Thoracic aorta (tissue), 2 donors: ENCODE measurements at places on chromosomes 3 and 15. TPM values are rescaled to one million over a fixed set of nuclear protein-coding genes. Genes with fewer than 3 reads are reported as not detected.
A peak's percentile ranks its signal among the peaks of the same experiment; 100 is the strongest.

The ACVR2B gene
- total RNA-seq: 4.0 TPM

The SLC12A8 gene
- 3.0 TPM for total RNA-seq

The MCTP2 gene
- total RNA-seq: 15.7 TPM

The OR5K2 gene
- not detected for total RNA-seq

The SLC6A11 gene
- not detected for total RNA-seq

The REC114 gene
- total RNA-seq: not detected

The PPP1R14D gene
- not detected for total RNA-seq

The SEC22A gene
- total RNA-seq: 24.7 TPM

The PRRT3 gene
- total RNA-seq: 5.8 TPM

- peak overlapping the region; percentile 82 for H3K27ac ChIP-seq
Observed at GRCh38 chr3:124260206-124260915, 268.4 kb upstream of the ROPN1 start.

DNA sequence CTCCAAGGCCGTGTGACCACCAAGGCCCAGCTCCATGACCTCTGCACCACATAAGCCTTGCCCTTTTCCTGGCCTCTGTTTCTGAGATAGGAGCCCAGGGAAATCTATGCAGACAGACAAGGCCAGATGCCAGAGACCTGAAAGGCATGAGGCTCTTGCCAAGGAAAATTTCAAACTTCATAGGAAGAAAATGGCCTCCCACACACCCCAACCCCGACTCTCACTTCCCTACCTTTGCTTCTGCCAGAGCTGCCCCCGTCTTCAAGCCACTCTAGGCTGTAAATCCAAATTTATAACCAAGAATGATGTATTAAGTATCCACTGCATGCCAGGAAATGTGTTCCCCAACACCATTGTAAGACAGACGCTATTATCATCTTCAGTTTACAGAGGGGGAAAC lies 65.5 kb upstream of the HRH1 start:
- H3K27me3 ChIP-seq: no peaks in the 10 kb centered on the region
- H3K27ac ChIP-seq: no peak overlapping the region
- H3K36me3 ChIP-seq: no peaks in the 10 kb centered on the region
- peaks cover 5% of the 10 kb centered on the region for H3K4me1 ChIP-seq
- no peak overlapping the region for H3K4me3 ChIP-seq
- DNase-seq: no peak

- no peaks in the 10 kb centered on the region for H3K36me3 ChIP-seq
- DNase-seq: no peak
- H3K4me3 ChIP-seq: peak overlapping the region; percentile 37
- H3K4me1 ChIP-seq: peaks cover 8% of the 10 kb centered on the region
- H3K27me3 ChIP-seq: no peaks in the 10 kb centered on the region
- no peak overlapping the region for H3K27ac ChIP-seq
Observed at GRCh38 chr15:56805466-56806147, 72.3 kb upstream of the ZNF280D start.

DNA sequence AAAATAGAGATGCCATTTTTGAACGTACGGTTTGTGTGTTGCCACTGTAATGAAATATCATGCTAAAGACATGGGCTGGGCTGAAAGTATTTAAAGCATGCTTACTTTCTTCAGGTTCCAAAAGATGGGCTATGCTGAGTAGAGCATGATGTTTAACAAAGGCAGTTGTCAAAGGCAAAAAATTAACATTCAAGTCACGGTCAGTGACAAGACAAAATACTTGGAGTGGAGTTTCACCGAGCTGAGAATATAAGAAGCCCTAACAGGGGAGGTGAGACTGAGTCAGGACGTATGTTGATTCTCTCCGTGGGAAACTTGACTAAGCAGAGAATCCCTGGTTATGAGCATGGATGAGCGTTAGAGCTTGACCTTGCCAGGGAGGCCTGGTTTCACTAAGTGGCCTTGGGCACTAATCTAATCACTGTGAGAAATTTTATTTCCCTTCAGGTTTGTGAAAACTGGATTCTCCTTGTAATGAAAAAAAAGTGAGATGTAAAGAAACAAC lies 218.2 kb upstream of the ADAMTS9 start:
- peaks cover 33% of the 10 kb centered on the region for H3K4me1 ChIP-seq
- no peak overlapping the region for H3K27ac ChIP-seq
- H3K27me3 ChIP-seq: no peaks in the 10 kb centered on the region
- DNase-seq: no peak
- H3K36me3 ChIP-seq: no peaks in the 10 kb centered on the region

GRCh38 chr3:16136055-16136454 lies 38.4 kb upstream of the GALNT15 start:
- peak overlapping the region; percentile 54 for H3K27ac ChIP-seq
- peaks cover 28% of the 10 kb centered on the region for H3K4me1 ChIP-seq
- H3K4me3 ChIP-seq: peak overlapping the region; percentile 26
- DNase-seq: no peak
- H3K36me3 ChIP-seq: no peaks in the 10 kb centered on the region
- H3K27me3 ChIP-seq: no peaks in the 10 kb centered on the region

DNA sequence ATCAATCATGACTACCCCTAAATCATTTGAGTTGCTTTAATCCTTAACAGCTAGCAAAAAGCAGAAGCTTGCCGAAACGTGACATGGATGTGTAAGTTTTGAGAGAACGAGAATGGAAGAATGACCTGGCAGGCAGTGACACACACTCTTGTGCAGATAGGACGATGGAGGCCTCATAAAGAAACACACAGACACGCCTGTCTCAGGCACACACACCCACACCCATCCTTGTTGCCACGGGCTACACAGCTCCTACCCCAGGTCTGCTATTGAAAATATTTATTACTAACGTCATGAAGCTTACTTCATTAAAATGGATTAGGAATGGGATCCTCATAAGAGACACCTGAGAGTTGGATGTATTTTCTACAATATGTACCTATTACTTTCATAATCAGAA lies 8.5 kb downstream of the MYO5C start:
- H3K4me1 ChIP-seq: no peaks in the 10 kb centered on the region
- H3K36me3 ChIP-seq: no peaks in the 10 kb centered on the region
- H3K4me3 ChIP-seq: no peak overlapping the region
- H3K27ac ChIP-seq: no peak overlapping the region
- DNase-seq: no peak

GRCh38 chr15:29078541-29078940 lies 191.1 kb downstream of the NSMCE3 start:
- H3K4me1 ChIP-seq: no peaks in the 10 kb centered on the region
- no peak overlapping the region for H3K27ac ChIP-seq
- H3K27me3 ChIP-seq: no peaks in the 10 kb centered on the region
- H3K4me3 ChIP-seq: no peak overlapping the region
- H3K36me3 ChIP-seq: no peaks in the 10 kb centered on the region

DNA sequence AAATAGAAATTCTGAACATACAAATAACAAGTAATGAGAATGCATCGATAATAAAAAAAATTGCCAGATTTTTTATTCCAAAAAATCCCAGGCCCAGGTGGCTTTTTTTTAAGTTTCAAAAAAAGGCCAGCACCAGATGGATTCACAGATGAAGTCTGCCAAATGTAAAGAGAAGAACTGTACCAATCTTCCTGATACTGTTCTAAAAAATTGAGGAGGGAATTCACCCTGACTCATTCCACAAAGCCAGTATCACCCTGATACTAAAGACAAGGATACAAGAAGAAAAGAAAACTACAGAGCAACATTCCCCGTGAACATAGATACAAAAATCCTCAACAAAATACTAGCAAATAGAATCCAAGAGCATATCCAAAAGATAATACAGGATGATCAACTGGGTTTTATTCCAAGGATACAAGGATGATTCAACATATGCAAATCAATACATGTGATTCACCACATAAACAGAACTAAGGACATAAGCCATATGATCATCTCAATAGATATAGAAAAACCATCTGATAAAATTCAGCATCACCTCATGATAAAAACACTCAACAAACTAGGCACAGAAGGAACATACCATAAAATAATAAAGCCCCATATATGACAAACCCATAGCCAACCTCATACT lies 44.1 kb upstream of the XCR1 start:
- H3K4me3 ChIP-seq: no peak overlapping the region
- no peaks in the 10 kb centered on the region for H3K27me3 ChIP-seq
- no peak overlapping the region for H3K27ac ChIP-seq
- no peaks in the 10 kb centered on the region for H3K4me1 ChIP-seq

DNA sequence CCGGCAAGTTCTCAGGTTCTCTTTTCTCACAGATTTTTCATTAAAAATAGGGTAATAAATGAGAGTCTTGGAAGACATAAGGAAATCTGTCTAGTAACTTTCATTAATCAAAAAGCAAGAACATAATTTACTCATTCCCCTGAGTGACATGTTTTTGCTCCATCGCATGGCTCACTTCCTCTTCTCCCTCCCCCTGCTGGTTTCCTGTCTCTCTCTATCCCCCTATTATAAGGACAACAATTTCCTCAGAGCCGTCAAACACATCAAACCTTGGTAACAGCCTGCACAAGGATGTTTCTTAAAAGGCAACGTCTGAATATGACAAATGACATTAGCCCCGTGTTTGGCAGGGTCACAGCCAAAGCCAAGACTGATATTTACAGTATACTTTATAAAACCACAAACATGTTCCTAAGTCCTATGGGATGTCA lies 1149.6 kb downstream of the IGSF11 start:
- no peak overlapping the region for H3K27ac ChIP-seq
- no peaks in the 10 kb centered on the region for H3K36me3 ChIP-seq
- DNase-seq: no peak

- H3K4me3 ChIP-seq: no peak overlapping the region
- DNase-seq: no peak
- H3K27ac ChIP-seq: no peak overlapping the region
- no peaks in the 10 kb centered on the region for H3K36me3 ChIP-seq
Observed at GRCh38 chr3:188974856-188975599, 196.7 kb upstream of the TPRG1 start.

DNA sequence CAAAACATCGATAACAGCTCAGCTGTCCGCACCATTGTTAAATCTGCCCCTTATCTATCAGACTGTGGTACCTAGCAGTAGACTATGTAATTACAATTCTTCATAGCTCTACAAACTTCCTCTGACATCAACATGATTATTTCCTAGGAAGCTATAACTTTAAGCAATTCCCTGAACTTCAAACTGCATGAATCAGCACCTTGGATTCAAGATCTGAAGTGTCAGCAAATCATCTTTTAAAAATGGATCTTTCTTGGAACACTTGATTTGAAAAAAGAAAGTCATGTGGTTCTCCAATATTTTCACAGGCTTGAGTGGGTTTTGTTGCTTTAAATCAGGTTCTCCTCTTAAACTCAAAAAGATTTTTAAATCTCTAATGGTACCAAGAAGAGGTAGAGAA lies 680.7 kb upstream of the LMCD1 start:
- H3K27me3 ChIP-seq: no peaks in the 10 kb centered on the region
- H3K4me1 ChIP-seq: no peaks in the 10 kb centered on the region
- H3K36me3 ChIP-seq: no peaks in the 10 kb centered on the region
- H3K4me3 ChIP-seq: no peak overlapping the region
- no peak for DNase-seq
- no peak overlapping the region for H3K27ac ChIP-seq

DNA sequence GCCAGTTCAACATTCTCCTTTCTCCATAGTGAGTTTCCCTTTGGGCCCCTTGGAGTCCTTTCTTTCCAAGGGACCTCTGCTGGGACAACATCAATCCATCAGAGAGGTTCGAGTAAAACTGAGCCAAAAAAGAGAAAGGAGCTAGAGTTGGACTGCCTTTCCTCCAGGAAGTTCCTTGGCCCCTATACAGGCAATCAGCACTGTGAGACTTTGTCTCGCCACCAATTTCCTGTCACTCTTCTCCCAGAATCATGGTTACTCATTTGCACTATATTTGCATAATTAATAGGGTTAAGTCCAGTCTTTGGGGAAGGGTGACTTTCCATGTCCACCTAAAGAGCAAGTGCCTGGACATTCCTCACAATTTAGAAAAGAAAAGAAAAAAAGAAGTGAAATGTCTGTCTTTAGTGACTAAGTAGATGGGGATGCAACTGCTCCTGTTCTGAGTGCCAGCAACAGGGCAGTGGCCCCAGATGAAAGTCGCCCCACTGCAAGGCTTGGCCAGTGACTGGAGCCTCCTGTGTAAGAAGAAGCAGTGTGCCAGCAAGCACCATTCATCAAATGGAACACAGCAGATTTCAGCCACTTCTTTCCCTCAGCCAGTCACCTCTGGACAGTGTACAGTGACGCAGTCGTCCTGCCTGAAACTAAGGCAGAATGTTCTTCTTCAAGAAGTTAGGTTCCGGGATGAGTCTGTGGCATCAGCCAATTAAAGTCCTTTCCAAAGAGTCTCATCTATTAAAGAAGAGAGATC lies 91.6 kb downstream of the FSIP1 start:
- no peak overlapping the region for H3K27ac ChIP-seq
- H3K4me1 ChIP-seq: no peaks in the 10 kb centered on the region
- no peaks in the 10 kb centered on the region for H3K27me3 ChIP-seq
- H3K4me3 ChIP-seq: no peak overlapping the region
- no peak for DNase-seq

DNA sequence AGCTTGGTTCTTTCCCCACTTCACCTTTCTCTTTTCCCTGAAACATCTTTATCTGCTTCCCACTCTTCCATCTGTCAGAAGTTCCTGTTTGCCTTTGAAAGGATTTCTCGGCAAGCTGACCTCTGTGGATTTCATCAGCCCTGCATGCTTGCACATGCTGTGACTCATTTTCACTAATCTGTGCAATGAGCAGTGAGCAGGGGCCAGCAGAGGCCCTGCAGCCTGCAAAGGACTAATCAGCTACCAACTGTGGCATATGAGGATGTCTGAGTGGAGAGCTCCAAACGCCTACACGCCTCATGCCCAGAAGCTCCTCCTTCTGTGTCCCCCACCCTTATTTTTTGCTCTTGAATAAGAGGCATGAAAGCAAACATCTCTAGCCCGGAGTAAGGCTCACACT lies 333.0 kb upstream of the SEMA6D start:
- no peak for DNase-seq
- no peaks in the 10 kb centered on the region for H3K27me3 ChIP-seq
- H3K27ac ChIP-seq: peak overlapping the region; percentile 2
- H3K4me3 ChIP-seq: no peak overlapping the region
- no peaks in the 10 kb centered on the region for H3K36me3 ChIP-seq
- no peaks in the 10 kb centered on the region for H3K4me1 ChIP-seq

DNA sequence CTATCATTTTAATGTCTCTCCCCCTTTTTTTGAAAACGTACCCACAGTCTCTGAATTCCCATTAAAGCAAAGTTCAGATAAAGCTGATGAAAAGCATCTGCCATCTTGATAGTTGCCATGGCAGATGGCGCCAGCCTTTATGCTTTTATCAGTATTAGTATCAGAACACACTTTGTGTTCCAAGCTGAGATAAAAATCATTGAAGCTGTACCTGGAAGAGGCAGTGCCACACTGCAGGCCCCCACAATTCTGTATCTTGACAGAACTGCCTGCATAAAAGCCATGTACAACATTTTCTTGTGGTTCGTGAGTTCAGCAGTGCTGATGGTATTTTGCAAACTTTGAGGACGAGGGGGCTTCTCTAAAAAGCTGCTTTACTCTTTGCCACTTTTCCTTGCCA lies 311.7 kb downstream of the SATB1 start:
- no peak for DNase-seq
- H3K27ac ChIP-seq: no peak overlapping the region
- no peak overlapping the region for H3K4me3 ChIP-seq
